ENCODE measurements at places on chromosomes 13 and 19. TPM values are rescaled to one million over a fixed set of nuclear protein-coding genes. Genes with fewer than 3 reads are reported as not detected.

CCL25 gene
- not detected for total RNA-seq

CYP4F12 gene
- not detected for total RNA-seq

- DNase-seq = peak; percentile 87
Measured at GRCh38 chr13:35953537-35954206, 177.5 kb downstream of the DCLK1 start.

- DNase-seq = peak; percentile 74
Measured at GRCh38 chr19:46753420-46754155, 7.3 kb upstream of the STRN4 start.

RINL gene
- 7.4 TPM for total RNA-seq

DNA sequence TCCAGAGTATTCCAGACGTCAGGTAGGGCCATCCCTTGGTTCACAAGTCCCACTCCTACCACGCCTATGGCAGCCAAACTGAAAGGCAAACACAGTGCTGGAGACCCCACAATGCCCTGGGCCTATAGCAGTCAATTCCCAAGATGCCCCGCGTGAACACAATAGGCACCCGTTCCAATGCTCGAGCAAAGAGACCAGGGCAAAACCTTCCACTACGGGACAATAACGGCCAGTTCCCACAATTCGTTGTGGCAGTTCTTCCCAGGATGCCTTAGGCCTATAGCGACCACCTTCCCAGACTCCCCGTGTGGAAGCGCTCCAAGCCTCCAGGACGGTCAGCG is 538 bp downstream of the ZNF428 start:
- DNase-seq = peak; percentile 84

DNA sequence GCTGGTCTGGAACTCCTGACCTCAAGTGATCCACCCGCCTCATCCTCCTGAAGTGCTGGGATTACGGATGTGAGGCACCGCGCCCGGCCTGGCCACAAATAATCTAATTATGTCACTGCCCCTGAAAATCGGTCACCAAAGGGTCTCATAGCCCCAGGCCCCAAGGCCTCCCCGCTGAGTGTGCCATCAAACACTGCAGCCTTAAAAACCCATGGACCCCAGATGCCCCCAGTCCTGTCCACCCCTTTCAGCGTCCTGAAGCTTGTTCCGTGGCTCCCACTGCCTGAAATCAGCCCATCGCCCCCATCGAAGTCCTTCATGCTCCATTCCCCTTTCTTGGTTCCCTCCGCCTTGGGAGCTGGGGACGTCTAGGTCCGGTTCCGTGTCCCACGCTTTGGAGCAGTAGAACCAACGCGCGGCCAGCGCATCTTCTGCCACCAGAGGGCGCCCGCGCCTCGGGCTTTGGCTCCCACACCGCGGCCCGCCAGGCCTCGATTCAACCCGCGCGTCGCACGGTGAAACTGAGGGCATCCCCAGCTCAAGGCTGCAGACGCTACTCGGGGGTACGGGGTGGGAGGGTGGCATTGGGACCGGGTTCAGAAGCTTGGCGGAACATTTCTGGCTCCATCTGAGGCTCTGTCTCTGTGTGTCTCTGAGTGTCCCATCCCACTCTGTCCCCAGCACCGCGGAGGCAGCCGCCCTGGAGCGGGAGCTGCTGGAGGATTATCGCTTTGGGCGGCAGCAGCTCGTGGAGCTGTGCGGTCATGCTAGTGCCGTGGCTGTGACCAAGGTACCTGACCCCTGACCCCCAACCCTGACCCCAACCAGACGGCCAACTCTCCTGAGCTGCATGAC is 3.5 kb downstream of the YJEFN3 start:
- DNase-seq = peak; percentile 84

DNA sequence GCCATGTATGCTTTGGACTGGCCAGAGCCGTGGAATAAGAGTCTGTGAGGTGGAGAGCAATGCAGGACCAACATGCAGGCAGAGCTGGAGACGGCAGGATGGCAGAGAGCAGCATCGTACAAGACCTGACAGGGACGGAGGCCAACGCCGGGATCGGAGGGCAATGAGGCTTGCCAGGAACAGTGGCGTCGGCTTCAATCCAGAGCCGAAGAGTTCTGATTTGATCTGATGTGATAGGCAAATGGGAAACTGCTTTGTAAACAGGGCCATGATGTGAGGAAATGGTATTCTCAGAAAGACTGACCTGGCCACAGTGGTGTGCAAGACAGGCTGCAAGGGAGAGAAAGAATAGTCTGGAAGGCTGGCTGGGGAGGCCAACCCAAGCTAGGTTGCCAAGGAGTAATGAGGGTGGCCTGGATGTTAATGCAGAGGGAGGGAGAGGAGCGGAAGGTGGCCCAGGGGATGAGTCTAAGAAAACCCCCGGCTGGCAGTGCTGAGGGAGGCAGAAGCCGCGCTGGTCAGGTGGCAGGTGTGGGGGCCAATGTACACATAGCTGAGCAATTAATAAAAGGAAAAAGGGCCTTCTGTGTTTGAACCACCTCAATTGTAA is 26.7 kb downstream of the RCBTB2 start:
- no peak for DNase-seq

ZNF579 gene
- total RNA-seq = 27.5 TPM

DNA sequence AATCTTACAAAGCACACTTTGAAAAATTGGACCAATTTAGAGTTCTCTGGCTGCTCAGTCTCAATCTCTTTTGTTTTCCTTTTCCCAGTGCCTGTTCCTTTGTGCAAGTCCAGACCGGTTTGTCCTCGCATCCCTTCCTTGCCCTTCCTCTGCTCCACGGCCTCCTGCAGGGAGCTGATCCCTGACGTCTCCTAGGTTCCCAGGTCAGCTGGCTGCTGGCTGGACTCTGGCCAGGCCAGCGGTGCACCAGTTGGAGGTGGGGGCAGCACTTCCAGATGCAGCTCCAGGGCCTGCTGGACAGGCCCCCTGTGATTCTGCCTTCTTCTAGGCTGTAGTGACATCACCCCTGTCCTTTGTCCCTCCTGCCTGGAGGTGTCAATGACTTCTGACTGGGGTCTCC is 44.0 kb upstream of the KPNA3 start:
- no peak for DNase-seq

TMEM238 gene
- total RNA-seq = 0.69 TPM

ZNF296 gene
- 3.0 TPM for total RNA-seq

GRCh38 chr19:33214596-33214995 is 11.1 kb downstream of the SLC7A10 start:
- peak; percentile 63 for DNase-seq

- DNase-seq = no peak
Measured at GRCh38 chr13:47076500-47076899, 179.6 kb upstream of the HTR2A start.

DNA sequence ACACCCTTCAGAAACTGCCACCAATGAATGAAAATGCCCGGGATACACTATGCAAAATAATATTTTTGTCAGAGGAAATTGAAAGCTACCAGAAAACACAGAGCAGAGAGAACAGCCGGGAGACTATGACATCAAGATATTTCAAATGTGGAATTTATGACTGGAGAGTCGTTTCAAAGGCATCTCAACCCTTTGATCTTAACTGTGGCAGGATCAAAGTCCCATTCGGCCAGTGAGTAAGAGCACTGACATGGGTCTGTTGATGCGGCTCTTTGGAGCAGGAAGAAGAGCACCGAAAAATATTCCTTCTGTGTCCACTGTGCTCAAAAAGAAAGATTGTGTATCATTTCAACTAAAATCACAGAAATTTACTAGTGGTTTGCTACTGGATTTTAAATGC is 201.9 kb downstream of the RFC3 start:
- no peak for DNase-seq

DNA sequence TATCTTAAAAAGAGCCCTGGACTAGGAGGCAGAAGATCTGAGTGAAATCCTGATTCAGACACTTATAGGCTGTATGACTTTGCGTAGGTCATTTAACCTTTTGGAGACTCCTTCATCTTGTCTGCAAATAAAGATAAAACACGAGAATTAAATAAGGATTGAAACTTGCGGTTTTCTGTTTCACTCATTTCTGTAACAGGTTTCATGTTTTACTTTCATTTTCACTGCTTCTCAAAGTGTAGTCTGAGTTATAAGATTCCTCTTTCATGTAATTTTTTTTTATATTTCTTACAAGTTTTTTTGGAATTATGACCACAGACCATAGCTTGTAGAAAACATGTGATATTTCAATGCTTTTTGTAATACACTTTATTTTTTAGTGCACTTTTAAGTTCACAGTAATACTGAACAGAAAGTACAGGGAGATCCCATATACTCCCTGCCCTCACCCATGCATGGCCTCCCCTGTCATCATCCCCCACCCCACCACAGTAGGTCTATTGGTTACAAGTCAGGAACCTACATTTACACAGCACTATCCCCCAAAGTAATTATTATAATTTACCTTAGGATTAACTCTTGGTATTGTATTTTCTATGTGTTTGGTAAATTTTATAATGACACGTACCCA is 174.6 kb downstream of the ITGBL1 start:
- peak; percentile 11 for DNase-seq

- DNase-seq = no peak
Measured at GRCh38 chr13:23867027-23867491, 22.1 kb downstream of the MIPEP start.

GRCh38 chr13:74794147-74794546 is 659.9 kb upstream of the KLF12 start:
- peak; percentile 14 for DNase-seq

DACT3 gene
- total RNA-seq = 0.32 TPM

SERPINE3 gene
- not detected for total RNA-seq

ICAM5 gene
- total RNA-seq = 6.9 TPM

GRCh38 chr19:4267101-4267900 is 11.8 kb upstream of the SHD start:
- DNase-seq = peak; percentile 76

F10 gene
- total RNA-seq = not detected

B3GNT8 gene
- 0.81 TPM for total RNA-seq

SYT5 gene
- total RNA-seq = not detected

ZNF285 gene
- 3.9 TPM for total RNA-seq
